ENCODE measurements at places on chromosomes 7 and 10.

DNA sequence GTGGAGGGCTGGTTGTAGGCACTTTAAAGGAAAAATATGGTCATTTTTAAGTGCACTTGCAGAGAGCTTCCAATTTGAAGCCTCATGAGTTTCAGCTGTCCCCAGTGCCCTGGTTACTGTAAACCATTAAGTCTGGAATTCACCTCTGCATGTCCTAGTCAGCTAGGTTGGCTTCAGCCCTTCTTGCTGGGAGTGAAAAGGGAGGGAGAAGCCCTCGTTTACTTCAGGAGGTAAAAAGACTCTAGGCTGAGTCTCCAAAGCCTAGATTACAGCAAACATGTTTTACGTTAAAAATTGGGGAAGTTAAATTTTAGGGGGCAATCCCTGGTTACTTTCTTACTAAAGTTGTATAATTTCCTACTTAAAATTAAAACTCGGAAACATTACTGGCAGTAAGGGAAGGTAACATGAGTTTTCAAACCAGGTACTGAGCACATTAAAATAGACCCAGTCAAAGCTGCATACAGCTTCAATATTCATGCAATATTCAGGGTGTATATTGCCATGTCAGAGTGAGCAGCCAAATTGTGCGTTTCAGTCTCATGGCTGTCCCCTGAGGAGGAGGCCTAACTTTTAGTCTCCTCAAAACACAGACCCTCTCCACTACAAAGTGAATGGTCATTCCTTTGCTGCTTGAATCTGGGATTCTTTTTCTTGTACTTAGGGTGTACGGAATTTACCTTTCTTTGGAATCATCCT is 156.7 kb downstream of the PRKG1 start:
- DNase-seq, result no peak

DNA sequence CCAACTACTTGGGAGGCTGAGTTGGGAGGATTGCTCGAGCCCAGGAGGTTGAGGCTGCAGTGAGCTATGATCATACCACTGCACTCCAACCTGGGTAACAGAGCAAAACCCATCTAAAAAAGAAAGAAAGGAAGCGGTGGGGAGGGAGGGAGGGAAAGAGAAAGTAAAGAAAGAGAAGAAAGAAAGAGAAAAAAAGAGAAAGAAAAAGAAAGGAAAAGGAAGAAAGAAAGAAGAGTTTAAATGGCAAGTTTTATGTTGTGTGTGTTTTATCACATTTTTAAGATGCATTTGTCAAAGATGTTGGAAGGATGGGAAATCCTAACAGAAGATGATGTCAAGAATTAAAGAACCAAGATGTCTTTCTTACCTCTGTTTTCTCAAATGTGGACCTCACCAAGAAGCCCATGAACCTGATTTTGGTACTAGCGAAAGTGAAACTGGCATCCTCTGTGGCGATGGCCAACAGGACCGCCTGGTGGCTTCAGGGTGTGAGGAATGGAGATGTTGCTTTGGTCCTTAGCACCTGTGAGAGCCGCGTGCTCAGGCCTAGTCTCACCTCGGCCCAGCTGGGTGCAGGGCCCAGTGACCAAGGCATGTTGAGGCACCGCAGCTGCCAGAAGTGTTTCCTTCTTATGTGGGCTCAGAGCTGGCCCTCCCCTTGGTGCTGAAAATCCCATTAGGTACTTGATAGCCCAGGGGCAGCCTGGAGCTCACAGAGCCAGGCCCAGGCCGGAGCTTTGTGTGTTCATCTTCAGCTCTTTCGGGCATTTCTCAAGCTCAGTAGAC is 9.8 kb downstream of the UCMA start:
- DNase-seq, result no peak

- DNase-seq, result no peak
Observed at GRCh38 chr7:104469166-104469820, 140.9 kb downstream of the LHFPL3 start.

DNA sequence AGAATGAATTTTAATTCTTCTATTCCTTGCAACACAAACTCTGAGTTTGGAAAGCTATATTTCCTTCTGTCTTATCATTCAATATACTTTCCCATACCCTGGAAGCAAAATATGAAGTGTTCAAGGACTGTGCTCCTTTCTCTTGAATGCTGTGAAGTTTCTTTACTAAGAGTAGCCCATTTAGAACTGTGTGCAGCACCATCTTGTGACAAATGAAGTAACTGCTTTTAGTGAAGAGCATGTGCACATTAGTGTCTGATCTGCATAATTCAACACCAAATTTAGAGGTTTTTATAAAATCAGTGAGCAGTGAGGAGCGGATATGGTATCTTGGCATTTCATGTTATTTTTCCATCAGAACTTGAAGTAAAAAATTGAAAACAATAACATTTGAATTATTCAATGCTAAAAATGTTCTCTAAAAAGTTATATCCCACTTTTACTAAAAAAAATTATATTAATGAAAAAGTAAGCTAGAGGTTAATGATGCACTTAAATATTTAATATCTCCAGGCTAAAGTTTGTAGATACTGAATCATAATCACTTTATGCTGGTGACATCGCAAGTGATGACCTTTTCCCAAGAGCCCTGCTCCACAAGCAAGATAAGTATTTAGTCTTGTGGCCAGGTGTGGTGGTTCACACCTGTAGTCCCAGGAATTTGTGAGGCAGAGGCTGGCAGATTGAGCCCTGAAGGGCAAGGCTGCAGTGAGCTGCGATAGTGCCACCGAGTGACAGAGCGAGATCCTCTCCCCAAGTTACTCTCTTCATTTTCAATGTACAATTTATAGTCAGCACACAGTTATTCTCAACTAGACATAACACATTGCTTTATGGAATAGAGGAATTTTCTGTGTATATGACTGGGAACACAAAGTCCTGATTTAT is 108.8 kb upstream of the PCLO start:
- DNase-seq, result no peak

DNA sequence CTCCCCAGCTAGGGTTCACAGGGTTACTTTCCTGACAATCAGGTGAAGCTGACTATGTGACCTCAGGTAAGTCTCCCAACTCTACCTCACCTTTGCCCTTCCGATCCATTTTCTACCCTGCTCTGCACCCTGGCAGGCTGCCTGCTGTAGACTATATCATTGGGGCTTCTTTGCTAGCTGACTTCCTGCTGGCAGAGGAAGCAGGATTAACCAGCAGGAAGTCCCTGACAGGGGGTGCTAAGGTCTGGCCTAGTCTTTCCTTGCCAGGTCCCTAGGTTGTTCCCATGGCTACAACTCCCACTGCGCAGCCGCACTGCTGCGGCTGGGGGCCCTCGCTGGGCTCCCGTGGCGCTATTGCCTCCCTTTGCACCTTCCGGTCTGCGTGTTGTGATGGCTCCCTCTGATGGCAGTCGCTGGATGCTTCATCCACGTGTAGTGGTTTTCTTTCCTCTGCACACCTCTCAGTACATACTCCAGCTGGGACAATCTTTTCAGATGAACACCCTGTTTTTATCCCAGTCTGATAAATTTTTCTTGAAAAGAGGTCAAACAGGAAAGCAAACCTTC is 365.9 kb downstream of the REEP3 start:
- DNase-seq, result no peak

DNA sequence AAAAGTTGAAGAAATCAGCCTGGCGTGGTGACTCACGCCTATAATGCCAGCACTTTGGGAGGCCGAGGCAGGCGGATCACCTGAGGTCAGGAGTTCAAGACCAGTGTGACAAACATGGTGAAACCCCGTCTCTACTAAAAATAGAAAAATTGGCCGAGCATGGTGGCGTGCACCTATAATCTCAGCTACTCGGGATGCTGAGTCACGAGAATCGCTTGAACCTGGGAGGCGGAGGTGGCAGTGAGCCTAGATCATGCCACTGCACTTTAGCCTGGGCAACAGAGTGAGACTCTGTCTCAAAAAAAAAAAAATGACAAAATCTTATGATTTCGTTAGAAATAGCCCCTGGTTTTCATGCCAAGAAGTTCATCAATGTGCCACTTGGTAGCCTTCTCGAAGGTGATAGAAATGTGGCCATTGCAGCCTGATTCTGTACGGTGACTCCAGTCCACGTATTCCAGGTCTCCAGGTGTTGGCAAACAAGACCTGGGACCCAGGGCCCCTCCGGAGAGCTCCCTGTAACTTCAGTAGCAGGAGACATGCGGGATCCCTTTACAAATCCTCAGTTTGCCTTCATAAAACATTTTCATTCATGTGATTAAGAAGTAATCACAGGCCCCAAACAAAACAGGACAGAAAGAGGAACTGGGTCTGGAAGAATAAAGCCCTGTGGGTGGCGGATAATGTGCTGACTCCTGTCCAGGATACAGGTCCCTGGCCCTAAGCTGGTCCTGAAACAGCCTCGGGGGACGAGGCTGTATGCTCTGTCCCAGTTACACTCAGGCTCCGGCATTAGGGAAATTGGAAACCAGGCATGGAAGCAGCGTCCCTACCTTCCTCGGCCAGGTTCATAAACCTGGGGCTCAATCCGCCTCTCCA is 207.3 kb upstream of the SH2B2 start:
- DNase-seq, result peak; percentile 85

GRCh38 chr7:4882169-4883032 is 1.1 kb downstream of the RADIL start:
- no peak for DNase-seq

DNA sequence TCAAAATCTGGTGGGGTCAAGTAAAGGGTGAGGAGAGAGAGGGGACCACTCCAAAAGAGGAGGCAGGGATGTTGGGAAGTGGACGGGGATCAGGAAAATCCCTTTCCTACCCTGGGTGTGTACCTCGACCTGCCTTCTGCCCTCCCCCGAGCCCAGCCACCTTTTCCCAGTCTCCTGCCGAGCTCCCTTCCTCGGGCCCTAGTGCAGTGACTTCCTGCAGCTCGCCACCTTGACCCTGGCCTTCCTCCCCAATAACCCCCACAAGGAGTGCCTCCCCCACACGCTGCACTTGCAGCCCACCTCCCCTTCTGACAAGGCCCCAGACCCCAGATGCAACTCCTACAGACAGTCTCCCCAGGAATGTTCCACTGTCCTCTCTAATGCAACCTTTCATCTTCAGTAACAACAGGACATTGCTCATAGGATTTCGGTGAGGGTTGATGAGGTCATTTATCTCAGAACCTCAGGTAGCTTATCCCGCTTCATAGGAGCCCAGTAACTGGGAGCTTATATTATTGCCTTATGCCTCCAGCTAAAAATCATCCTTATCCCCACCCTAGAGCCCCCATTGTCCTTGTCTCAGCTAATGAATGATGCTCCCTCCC is 90.1 kb downstream of the MKI67 start:
- no peak for DNase-seq

GRCh38 chr10:46548498-46549090 is 7.9 kb downstream of the GPRIN2 start:
- DNase-seq, result peak; percentile 100

GRCh38 chr7:54345746-54346145 is 196.4 kb upstream of the VSTM2A start:
- DNase-seq, result no peak

DNA sequence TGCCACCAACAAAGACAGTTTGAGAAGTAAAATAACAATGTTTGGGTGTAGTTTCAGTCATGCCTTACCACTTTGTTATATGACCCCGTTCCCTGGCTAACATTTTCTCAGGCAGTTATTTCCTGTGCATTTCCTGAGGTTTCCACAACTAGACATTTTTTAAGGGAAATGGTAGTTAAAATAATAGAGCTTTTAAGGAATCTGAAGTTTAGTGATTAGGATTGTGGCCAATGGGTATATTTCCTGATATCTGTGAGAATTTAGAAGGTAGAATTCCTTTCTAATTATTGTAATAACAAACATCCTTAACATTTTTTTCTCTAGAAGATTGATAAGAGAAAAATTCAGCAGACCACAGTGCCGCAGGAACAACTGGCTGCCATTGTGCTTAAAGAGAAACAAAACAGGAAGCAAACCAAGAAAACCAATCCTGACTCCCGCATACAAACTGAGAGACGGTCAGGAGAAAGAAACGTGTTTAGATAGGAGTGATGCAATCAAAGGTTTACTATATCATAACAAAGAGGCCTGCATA is 193.6 kb downstream of the MBL2 start:
- DNase-seq, result no peak

GRCh38 chr7:140640060-140640637 is 464 bp downstream of the DENND2A start:
- DNase-seq, result no peak

- DNase-seq, result peak; percentile 55
Observed at GRCh38 chr10:100046021-100046486, 35.6 kb downstream of the CPN1 start.

- DNase-seq, result no peak
Observed at GRCh38 chr10:51815723-51816122, 116.3 kb upstream of the CSTF2T start.

- no peak for DNase-seq
Observed at GRCh38 chr10:70164163-70164562, 6.2 kb downstream of the SAR1A start.

- DNase-seq, result no peak
Observed at GRCh38 chr7:36366005-36366717, 23.5 kb upstream of the ANLN start.

DNA sequence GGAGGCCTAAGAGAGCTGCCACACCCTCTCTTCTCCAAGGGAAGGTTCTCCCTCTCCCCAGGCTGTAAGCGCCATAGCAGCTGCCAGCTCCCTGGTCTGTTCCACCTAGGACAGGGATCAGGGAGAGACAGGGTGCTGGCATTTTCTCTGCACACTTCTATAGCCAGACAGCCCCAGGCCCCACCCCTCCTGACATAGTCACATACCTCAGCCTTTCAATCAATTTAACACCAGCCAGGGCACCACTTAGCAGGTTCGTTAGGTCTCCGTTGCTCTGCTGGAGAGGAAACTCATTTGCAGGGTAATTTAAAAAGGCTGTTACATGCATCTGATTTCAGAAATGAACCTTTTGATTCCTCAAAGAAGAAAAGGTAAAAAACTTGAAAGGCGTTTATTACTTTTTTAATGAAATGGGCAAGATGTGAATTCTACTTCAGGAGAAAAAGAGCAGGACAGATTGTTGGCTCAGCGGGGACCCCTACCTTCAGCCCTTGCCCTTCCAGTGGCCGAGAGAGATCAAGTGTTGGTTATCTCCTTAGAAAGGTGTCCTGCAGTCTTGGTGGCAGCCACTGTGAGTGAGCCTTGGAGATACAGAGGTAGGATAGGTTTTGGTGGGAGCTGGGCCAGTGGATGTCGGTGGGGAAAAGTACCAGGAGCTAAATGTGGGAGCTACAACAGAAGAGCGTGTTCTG is 180.5 kb upstream of the GALNT17 start:
- peak; percentile 1 for DNase-seq

- DNase-seq, result peak; percentile 88
Observed at GRCh38 chr7:22718200-22718711, 8.7 kb upstream of the IL6 start.

GRCh38 chr7:132189881-132190280 is 386.4 kb downstream of the PLXNA4 start:
- DNase-seq, result no peak

DNA sequence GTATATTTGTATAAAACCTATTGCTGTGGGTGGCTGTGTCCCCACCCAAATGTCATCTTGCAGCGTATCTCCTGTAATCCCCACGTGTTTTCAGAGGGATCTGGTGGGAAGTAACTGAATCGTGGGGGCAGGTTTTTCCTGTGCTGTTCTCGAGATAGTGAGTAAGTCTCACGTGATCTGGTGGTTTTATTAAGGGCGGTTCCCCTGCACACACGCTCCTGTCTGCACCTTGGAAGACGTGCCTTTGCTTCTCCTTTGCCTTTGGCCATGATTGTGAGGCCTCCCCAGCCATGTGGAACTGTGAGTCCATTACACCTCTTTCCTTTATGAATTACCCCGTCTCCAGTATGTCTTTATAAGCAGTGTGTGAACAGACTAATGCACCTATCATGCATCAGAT is 97.6 kb downstream of the DYNC2I1 start:
- no peak for DNase-seq
